ENCODE measurements at places on chromosomes 2 and 18.

DNA sequence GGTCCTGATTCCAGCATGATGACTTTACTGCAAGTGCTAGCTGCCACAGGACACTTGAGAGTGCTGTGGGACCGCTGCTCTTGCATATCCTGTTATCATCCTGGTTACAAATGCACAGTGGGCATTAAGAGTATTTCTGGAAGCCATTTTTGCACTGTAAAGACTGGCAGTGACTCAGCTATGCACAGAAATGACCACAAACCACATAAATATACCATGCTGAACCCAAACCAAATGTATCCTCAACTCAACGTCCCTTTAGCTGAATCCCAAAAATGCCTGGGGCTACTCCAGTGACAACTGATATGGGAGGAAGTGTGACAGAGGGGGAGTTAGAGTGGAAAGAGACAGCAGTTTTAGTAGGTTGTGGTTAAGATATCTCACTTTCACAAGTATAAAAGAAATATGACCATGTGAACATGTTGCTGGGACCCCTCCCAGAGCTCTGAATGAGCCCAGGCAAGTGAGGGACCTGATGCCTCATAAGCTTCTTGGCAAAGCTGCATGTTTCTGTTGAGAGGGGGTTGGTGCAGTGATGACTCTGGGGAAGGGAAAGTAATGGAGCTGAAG, 37.3 kb downstream of the RHBDD1 start:
- DNase-seq: no peak

DNA sequence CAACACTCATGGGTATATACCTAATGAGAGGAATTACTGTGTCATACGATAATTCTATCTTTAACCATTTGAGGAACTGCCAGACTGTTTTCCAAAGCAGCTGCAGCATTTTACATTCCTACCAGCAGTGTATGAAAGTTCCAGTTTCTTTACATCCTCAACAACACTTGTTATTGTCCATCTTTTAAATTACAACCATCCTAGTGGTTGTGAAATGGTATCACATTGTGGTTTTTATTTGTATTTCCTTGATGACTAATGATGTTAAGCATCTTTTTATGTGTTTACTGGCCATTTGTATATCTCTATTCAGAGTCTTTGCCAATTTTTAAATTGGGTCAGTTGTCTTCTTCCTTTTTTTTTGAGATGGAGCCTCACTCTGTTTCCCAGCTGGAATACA, 4.0 kb upstream of the CKAP2L start:
- no peak for DNase-seq

DNA sequence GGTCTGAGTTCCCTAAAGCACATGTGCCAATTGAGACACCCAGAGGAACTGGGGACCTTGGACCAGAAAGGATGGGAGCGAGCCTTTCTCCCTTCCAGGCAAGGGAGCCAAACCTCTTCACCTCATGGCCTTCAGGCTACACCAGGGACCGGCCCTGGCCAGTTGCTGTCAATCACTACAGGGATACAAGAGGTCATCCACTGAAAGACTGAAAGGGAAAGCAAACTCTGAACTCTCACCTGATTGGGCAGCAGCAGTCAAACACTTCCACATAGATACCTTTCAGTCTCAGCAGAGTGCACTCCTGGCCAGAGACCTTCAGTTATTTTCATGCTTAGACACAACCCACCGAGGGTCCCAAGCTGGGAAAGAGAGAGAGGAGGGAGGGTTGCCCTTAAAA, 1956.0 kb upstream of the LRRTM1 start:
- DNase-seq: no peak

GRCh38 chr2:26778507-26778906, 7.3 kb upstream of the CENPA start:
- no peak for DNase-seq

DNA sequence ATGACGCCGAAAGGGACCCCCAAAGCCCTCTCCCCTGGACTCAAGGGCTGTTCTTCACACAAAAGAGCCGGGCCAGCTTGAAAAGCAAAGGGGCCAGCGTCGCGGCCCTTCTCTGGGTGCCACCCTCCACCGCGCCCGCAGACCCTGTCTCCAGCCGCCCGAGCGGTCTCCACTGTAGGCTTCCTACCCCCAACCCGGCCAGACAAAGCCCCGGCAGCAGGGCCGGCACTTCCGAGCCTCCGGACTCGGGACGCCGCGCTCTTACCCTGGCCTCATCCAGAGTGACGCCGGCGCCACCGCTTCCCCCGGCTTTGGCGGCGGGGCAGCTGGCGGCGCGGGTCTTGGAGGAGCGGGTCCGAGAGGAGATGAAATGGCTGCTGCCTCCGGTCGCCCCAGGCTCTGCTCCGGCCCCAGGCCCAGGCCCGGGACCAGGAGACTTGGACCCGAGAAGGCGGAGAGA, 603 bp downstream of the ATAD2B start:
- DNase-seq: peak; percentile 30

DNA sequence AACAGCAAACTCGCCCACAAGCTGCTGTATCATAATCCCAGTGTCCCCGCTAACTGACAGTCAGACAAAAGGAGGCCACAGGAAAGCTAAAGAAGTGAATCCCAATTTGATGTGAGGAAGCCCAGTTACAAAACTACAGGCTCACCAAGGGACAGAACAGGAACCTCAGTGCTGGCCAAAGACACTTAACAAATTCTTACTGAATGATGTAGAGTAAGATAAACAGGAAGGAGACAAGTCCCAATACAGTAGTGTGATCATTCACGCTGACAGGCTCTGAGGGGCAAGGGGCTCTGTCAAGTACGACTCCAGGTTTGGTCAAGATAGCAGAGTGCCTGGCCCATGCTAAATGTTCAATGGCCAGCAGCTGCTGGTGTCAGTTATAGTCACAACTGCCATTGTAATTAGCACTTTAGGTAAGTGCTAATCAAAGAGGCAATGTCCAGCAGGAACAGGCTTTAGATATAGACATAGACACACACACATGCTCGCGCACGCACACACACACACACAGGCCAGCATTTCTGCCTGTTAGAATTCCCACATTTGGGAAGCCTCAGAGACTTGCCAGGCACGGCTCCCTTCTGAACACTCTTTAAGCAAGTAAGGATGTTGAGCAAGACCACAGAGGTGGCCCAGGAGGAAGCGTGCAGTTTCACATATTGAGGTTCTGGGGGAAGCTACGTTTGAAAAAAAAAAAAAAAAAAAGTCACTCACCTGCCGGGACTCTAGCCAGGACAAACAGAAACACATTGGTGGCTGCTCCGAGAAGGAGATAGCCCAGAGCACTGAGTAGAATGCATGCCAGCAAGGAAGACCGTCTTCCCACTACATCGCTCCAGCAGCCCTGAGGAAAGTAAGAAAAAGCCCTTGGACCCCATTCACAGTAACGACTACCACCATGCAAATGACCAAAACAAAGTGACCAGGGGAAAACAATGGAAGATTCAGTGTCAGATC, 35.4 kb upstream of the TMEM182 start:
- DNase-seq: no peak

GRCh38 chr2:151238527-151239487, 22.9 kb downstream of the RBM43 start:
- DNase-seq: no peak

- DNase-seq: no peak
These were observed 119.5 kb downstream of the GYPC start for GRCh38 chr2:126775300-126775985.

DNA sequence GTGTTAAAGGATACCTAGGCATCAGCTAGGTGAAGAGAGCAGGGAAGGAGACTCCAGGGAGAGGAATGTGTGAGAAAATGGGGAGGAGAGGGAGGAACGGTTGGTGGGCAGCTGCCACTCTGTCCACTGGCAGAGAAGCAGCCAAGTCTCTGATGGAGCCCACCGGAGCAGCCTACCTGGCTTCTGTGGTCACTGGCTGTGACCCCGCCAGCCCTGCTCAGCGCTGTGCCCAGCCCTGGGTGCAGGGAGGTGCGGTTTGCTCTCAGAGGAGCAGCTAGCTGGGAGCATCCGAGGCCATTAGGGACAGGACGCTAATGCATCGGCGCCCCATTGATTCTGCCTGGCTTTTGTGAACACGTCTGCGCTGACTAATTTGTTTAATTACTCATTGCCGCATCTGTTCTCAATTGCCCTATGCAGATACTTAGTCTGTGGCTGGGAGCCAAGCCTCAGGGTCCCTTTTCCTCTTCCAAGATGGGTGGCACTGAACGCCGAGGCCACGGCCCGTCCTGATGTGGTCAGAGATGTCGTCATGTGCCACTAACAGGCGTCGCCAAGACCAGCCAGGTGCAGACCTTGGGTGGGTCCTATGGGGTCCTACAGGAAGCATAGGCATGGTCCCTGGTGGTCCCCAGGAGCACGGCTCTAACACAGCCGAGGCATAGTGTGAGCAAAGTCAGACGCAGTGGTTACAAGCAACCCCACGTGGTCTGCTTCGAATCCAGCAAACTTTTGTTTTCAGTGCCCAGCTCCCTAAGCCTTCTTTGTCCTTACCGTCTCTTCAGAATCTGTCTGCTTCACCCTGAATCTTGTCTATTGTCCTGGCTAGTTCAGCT, 82.0 kb downstream of the RRM2 start:
- no peak for DNase-seq

GRCh38 chr2:150705357-150705756, 217.9 kb upstream of the RND3 start:
- DNase-seq: no peak

DNA sequence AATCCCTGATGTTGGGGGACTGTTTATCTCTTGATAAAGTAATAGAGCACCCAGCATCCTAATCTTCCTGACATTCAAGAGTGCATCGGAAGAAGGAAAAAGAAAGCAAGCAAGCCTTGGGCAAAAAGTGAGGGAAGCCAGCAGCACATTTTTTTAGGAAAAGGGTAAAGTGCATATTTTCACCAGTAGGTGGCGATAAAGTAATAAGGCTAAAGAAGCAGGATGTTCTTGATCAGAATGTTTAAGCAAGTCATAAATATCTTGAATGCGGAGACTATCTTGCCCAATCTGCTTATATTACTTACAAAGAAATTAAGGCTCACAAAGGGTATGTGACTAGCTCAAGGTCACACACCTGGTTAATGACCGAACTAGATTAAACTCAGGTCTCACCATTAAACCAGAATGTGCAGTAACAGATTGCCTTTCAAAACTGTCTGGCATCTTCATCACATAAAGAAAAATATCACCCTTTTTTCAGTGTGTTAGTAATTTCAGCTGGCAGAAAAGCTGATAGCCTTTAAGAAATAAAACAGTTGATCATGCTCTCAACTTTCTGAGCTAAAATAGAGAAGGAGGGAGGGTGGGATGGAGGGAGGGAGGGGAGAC, 83.8 kb downstream of the VIT start:
- DNase-seq: no peak

- no peak for DNase-seq
These were observed 1206.7 kb upstream of the CDH2 start for GRCh38 chr18:29383311-29384273.

- DNase-seq: no peak
These were observed 105.2 kb upstream of the TFCP2L1 start for GRCh38 chr2:121390082-121390692.

GRCh38 chr2:66443979-66444861, 9.3 kb downstream of the MEIS1 start:
- DNase-seq: no peak

GRCh38 chr2:234638966-234639365, 142.1 kb upstream of the ARL4C start:
- no peak for DNase-seq

DNA sequence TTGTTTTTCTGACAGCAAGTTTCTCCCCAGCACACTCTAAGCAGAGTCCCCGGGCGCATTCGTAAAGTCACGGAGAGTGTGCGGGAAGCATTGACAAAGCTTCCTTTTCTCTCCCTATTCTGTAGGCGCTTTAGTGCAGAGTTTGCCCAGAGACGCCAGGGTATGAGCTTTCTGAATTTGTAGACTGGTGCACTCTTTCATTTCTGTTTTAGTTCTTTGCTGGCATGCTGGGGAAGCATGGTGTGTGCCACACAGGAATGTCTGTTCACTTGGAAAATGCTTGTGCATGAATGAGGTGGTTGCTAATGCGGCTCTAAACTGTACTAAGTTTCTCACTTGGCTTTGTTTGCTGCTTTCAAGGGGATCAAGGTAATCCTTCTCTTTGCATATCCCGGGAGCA, 102.6 kb downstream of the RTN4 start:
- DNase-seq: no peak

- DNase-seq: no peak
These were observed 70.6 kb upstream of the OTOS start for GRCh38 chr2:240211096-240211495.

- no peak for DNase-seq
These were observed 53.2 kb upstream of the PKDCC start for GRCh38 chr2:41994661-41995060.

DNA sequence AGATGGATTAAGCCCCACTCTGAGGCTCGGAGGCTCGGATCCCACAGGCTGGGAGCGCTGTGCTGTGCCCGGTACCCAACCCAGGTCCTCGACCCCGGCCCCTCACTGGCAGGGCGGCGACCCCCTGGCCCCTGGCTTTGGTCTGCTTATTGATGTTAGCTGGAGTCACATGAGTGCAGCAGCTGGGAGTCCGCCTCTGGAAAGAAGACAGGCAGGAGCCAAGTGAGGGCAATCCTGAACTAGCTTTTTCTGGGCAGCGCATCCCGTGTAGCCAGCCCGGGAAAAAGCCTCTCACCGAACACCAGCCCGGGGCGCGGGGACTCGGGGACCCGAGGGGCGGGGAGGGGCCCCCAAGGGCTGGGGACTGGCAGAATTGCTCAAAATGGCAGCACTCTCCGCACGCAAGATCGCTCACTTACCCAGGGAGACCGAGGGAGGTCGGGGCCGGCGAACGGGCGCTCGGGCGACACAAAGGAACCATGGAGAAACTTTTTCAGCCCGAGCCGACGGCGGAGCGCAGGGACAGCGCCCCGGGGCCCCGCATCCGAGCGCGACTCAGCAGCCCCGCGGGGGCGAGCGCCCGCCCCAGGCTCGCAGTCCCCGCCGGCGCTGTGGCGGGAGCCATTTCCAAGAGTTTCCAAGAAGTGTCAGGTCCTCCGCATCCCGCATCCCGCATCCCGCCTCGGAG, 567 bp downstream of the TMEM200C start:
- DNase-seq: no peak

- peak; percentile 38 for DNase-seq
These were observed 3.5 kb upstream of the CABLES1 start for GRCh38 chr18:23131693-23132319.

DNA sequence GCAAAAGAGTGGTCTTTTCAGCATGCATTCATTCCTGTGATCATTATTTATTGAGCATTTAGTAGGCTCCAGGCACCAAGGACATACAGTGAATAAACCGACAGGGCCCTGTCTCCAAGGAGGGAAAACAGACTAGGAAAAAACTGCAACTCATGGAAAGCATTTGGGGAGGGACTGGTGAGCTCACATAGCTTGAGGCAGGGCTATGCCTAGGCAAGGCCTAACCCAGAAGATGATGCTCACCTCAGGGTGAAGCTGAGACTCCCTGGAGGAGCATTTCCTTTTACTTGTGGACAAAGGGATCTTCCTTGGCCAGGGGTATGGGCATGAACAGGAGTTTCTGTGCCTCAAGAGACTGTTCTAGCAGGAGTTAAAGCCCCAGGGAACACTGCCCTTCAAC, 3.9 kb downstream of the CXCR1 start:
- DNase-seq: no peak

Data from activated CD8-positive, alpha-beta memory T cell treated with anti-CD3 and anti-CD28 coated beads for 48 hours (primary cell).